ENCODE measurements at places on chromosomes 1 and 21. TPM values are rescaled to one million over a fixed set of nuclear protein-coding genes. Genes with fewer than 3 reads are reported as not detected.

DNA sequence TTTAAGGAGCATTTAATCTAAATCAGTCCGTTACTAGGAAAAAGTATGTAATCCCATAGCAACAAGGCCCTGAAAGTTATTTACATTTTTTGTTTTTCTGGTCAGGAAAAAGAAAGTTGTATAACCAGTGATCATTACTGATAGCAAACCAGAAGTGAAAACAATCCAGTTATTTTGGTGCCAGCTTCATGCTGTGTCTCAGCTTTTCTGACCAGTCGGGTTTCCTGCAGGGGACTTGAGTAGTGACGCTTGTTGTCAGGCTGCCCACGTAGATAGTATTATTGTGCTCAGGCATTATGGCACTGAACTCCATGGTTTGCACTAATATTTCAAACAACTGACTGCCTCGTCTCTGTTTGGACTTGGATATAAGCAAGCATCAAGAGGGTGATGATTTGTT is 55.2 kb downstream of the SASS6 start:
- H3K27me3 ChIP-seq = no peaks in the 10 kb centered on the region
- peaks cover 48% of the 10 kb centered on the region for H3K36me3 ChIP-seq
- no peak overlapping the region for H3K27ac ChIP-seq

- no peaks in the 10 kb centered on the region for H3K4me1 ChIP-seq
- H3K27me3 ChIP-seq = no peaks in the 10 kb centered on the region
- H3K4me3 ChIP-seq = no peak overlapping the region
- DNase-seq = no peak
Measured at GRCh38 chr1:16605532-16606505, 7.5 kb downstream of the NBPF1 start.

DNA sequence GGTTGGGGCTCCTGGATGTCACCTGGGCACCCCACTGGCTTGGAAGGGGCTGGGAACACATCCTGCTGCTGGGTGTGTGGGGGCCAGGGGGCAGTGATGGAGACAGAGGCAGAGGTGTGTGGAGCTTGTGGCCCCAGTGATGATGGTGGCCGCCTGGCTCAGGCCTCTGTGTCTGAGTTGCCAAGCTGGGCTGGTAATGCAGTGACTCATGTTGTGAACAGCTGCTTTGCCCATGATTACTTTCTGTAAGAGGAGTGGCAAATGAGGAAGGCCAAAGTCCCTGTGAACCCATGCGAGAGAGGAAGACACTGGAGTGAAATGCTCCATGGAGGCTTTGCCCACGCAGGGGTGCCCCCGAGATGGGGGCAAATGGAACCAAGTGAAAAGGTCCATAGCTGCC is 86.8 kb downstream of the KCNJ6 start:
- H3K4me1 ChIP-seq = no peaks in the 10 kb centered on the region
- H3K36me3 ChIP-seq = no peaks in the 10 kb centered on the region
- no peak overlapping the region for H3K4me3 ChIP-seq
- H3K27ac ChIP-seq = no peak overlapping the region
- H3K27me3 ChIP-seq = no peaks in the 10 kb centered on the region

GRCh38 chr21:45019076-45019886 is 55.1 kb upstream of the ADARB1 start:
- no peak overlapping the region for H3K4me3 ChIP-seq
- no peaks in the 10 kb centered on the region for H3K4me1 ChIP-seq
- H3K36me3 ChIP-seq = no peaks in the 10 kb centered on the region
- DNase-seq = no peak

The SHE gene
- not detected for polyA plus RNA-seq

The PRAMEF20 gene
- polyA plus RNA-seq = not detected

The IFI44L gene
- polyA plus RNA-seq = 12.7 TPM

All from CD8-positive, alpha-beta memory T cell (primary cell).